ENCODE measurements at places on chromosomes 4 and X. TPM values are rescaled to one million over a fixed set of nuclear protein-coding genes. Genes with fewer than 3 reads are reported as not detected.

GRCh38 chrX:34338046-34338445 is 205.9 kb upstream of the FAM47A start:
- no peak for DNase-seq
- H3K27me3 ChIP-seq = no peaks in the 10 kb centered on the region
- H3K27ac ChIP-seq = no peak overlapping the region
- no peaks in the 10 kb centered on the region for H3K36me3 ChIP-seq

GRCh38 chr4:61152433-61152832 is 47.7 kb upstream of the ADGRL3 start:
- no peak for DNase-seq
- no peak overlapping the region for H3K4me3 ChIP-seq
- H3K27me3 ChIP-seq = no peaks in the 10 kb centered on the region
- no peaks in the 10 kb centered on the region for H3K4me1 ChIP-seq
- H3K36me3 ChIP-seq = no peaks in the 10 kb centered on the region

GRCh38 chr4:82900066-82900410 is 497 bp upstream of the THAP9 start:
- peak overlapping the region; percentile 75 for H3K4me3 ChIP-seq
- peaks cover 5% of the 10 kb centered on the region for H3K4me1 ChIP-seq
- H3K27me3 ChIP-seq = no peaks in the 10 kb centered on the region
- peaks cover 32% of the 10 kb centered on the region for H3K36me3 ChIP-seq

DNA sequence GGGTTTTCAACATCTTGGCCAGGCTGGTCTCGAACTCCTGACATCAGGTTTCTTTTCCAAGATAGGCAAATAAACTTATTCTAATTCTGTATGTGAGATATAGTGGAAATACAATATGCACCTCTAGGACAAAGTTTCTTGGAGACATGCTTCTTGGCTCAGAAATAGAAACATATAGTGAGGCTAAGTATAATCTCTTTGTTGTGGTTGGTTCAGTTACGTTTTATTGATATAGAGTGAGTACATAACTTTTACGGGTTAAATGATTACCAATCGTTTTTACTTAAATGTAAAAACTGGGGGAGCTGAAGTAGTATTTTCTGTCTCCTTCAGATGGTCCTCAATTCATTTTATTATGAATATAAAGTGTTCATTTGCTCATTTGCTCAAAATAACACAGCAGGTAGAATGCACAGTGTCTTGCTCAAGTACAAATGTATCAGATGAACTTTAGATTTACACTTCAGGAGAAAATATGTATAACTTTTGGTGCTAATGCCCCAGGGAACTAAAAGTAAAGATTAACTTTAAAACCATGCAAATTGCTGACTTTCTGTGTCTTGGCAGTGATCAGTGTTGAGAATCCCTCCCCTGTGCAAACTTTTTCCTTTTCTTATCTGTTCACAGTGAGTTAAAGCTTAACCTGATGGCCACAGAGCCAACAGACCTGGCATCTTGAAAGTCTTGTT is 77.6 kb downstream of the AFF1 start:
- no peak for DNase-seq
- no peak overlapping the region for H3K4me3 ChIP-seq
- H3K27ac ChIP-seq = no peak overlapping the region
- no peaks in the 10 kb centered on the region for H3K27me3 ChIP-seq
- peaks cover 30% of the 10 kb centered on the region for H3K4me1 ChIP-seq
- H3K36me3 ChIP-seq = no peaks in the 10 kb centered on the region

DNA sequence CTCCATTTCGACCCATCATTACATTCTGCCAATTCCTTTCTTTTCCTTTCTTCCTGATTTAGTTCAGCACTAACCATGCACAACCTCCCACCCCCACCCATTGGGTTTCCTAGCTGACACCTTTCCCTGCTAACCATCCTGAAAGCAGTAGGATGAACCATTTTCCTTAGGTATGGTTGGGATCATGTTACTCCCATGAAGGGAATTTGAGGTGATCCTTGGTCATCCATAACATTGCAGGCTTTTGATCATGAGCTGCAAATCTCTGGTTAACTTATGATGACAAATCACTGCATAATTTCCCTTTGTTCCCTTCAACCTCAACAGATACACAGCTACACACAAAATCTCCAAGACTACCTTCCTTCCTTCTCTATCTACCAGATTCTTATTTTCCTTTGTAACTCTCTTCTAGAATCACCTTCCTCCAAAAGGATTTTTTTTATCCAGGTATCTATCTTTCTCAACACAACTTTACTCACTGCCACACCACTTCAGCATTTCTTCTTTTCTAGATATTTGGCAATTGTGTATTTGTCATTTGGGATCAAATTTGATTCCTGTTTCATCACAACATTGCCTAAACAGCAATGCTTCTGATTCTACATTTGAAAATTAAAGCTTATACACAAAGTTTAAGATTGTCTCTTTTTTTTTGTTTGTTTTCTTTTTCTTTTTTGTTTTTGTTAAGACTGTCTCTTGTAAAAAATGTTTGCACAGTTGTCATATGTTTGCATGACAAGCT is 145.1 kb downstream of the RBM47 start:
- H3K27me3 ChIP-seq = no peaks in the 10 kb centered on the region
- no peak for DNase-seq
- H3K27ac ChIP-seq = no peak overlapping the region
- H3K4me1 ChIP-seq = no peaks in the 10 kb centered on the region

DNA sequence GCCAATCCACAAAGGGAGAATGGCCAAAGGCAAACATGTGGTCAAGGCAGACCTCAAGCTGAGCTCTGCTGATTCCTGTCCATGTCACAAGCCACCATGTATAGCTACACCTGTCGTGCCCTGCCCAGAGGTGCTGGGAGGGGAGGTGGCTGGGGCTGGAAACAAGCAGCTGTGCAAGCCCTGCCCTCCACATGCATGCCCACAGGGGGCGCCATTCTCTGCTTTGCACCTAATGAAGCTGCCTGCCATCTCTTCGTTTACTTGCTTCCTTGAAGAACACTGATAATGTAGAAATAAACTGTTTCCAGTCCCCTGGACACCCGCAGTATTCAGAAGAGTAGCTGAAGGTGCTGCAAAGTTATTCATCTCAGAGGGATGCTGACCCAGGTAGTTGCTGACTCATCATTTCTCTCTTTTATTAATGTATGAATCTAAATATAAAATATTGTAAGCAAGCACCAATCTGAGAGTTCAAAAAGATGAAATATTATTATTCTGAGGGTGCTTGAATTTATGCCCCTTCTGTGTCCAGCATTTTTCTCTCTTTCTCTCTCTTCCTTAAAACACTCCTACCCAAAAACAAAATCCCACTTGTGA is 278.6 kb downstream of the ADGRA3 start:
- no peaks in the 10 kb centered on the region for H3K27me3 ChIP-seq
- H3K36me3 ChIP-seq = no peaks in the 10 kb centered on the region
- H3K27ac ChIP-seq = no peak overlapping the region
- no peaks in the 10 kb centered on the region for H3K4me1 ChIP-seq
- no peak for DNase-seq

- no peak overlapping the region for H3K4me3 ChIP-seq
- no peaks in the 10 kb centered on the region for H3K36me3 ChIP-seq
- no peaks in the 10 kb centered on the region for H3K4me1 ChIP-seq
- no peaks in the 10 kb centered on the region for H3K27me3 ChIP-seq
- DNase-seq = no peak
These were observed 2.0 kb upstream of the BEX4 start for GRCh38 chrX:103212749-103213457.

DNA sequence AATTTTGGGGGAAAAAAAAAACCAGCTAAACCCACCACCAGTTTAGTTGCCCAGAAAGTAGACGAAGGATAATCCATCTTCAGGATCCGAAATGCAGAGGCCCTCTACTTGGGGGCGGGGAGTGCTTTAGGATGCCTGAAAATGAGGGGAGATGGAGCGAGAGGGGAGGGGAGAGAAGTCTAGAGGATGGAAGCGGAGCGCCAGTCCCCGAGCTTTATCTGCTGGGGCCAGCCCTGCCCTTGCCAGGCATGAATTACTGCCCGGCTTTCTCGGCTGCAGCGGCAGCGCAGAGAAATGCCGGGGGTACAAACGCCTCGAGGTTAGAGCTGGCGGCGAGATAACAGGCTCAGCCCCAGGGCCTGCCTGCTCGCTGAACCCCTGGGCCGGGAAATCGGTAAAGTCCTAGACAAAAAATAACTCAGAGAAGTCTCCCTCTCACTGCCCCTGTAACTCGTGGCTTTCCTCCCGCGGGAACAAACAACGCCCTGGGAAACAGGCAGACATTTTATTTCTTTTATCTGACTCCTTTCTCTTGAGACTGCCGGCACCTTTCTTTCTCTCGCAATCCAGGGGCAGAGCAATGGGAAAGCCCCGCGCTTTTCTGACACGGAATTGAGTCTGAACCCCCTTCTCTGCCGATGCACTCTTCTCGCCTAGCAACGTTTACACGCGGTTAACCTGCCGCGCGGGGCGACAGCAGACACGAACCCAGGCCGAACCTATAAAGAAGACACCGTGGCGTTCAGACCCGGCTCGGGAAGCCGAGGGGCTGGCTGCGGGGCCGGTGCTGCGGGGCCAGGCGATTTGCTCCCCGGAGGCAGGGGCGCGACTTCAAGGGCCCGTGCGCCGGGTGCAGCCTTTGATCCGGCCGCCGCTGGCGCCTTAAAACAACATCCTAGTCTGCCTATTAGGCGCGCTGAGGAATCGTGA is 3.1 kb upstream of the MSX1 start:
- H3K27me3 ChIP-seq = no peaks in the 10 kb centered on the region
- H3K4me1 ChIP-seq = 0 out of 2 replicates have a peak, but pooled peaks cover under 1% of the 10 kb centered on the region
- H3K36me3 ChIP-seq = no peaks in the 10 kb centered on the region
- no peak for DNase-seq

- no peak for DNase-seq
- H3K4me1 ChIP-seq = no peaks in the 10 kb centered on the region
- H3K27ac ChIP-seq = no peak overlapping the region
- H3K36me3 ChIP-seq = no peaks in the 10 kb centered on the region
- no peaks in the 10 kb centered on the region for H3K27me3 ChIP-seq
These were observed 16.4 kb downstream of the PSAPL1 start for GRCh38 chr4:7418131-7418943.

DNA sequence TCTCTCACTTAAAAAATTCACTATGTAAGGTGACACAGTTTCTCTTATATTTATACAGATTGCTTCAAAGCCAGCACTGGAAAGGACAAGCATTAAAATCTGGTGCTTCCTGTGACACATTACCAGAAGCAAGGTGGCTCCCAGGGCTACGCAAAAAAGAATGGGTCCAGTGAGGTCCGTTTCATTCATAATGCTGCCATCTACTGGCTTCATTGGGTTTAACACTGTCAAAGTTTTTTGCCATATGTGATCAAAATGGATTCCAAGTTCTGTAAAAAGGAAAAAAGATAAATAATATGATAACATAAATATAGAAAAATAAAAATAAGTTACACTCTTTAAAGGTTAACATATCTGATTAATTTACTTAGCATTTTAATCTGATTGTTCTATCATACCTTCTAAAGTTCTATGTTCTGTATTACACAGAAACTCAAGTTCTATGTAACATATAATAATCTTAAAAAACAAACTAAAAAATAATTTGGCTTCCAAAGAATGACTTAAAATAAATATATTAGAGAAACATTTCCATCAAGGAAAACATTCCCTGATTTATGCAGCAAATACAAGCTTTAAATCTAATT is 22.1 kb downstream of the YIPF7 start:
- no peak overlapping the region for H3K27ac ChIP-seq
- H3K4me1 ChIP-seq = no peaks in the 10 kb centered on the region
- H3K4me3 ChIP-seq = no peak overlapping the region
- DNase-seq = no peak

GRCh38 chr4:143437937-143438336 is 75.6 kb upstream of the SMARCA5 start:
- DNase-seq = no peak
- no peaks in the 10 kb centered on the region for H3K36me3 ChIP-seq
- no peaks in the 10 kb centered on the region for H3K27me3 ChIP-seq
- H3K4me3 ChIP-seq = no peak overlapping the region
- H3K27ac ChIP-seq = no peak overlapping the region
- no peaks in the 10 kb centered on the region for H3K4me1 ChIP-seq

DNA sequence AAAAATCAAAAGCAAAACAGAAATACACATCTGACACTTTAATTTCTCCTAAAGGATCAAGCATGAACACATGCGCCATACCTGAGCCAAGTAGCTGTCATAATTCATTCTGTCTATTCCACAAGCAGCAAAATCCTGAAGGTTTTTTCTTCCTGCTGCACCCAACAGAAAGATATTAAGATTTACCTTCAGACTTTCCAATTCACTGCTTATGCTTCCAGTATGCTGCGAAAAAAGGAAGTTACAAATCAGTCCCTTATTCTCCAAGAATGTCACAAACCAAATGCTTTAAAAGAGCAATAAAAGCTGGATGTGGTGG is 29.2 kb upstream of the FGFBP2 start:
- no peak for DNase-seq
- H3K36me3 ChIP-seq = no peaks in the 10 kb centered on the region
- H3K27ac ChIP-seq = no peak overlapping the region
- H3K4me1 ChIP-seq = no peaks in the 10 kb centered on the region
- no peaks in the 10 kb centered on the region for H3K27me3 ChIP-seq
- H3K4me3 ChIP-seq = no peak overlapping the region

DNA sequence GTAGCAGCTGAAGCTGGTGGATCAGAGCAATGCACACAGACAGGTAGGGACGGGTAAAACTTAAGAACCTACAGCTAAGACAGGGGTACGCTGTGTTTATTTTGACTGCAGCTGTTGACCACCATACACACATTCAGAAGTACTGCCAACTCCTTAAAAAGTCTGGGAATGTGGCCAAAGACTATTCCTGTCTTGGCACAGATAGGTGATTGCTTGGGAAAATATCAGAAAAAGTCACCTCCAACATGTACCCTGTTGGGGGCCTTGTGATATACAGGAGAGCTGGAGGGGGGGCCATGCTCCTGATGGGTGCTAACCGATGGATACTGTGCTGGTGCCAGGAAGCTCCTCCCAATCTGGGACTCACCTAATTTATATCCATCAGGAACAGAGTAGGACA is 121.2 kb downstream of the VCX2 start:
- H3K27ac ChIP-seq = no peak overlapping the region
- no peak for DNase-seq
- H3K4me1 ChIP-seq = no peaks in the 10 kb centered on the region
- no peak overlapping the region for H3K4me3 ChIP-seq
- no peaks in the 10 kb centered on the region for H3K36me3 ChIP-seq
- no peaks in the 10 kb centered on the region for H3K27me3 ChIP-seq

DNA sequence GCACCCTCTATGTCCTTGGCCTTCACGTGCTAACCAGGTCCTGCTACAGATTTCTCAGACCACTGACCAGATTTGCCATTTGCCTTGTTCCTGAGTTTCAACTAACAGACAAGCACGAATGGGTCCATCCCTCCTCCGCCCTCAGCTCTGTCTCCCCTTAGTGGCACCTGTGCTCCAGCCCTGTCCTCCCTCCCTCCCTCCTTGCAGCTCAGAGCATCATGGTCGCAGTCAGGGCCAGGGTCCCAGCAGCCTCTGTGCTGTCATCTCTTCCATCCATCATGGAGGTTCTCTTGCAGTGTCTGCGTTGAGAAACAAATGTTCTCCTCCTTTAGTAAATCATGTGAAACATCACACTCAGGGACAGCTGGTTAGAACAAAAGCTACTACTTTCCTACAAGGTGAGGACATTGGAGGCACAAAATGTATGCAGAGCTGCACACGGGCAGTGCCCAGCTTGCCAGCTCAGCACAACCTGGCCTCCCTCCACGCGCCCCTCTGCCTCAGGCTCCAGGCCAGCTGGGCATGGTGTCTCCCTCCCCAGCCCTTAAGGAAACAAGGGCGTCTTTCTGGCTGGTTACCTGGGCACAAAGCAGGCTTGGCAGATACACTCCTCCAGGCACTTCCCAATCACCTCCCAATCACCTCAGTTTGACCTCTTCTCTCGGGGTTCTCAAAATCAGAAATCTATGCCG is 79.5 kb upstream of the ATP6AP2 start:
- no peaks in the 10 kb centered on the region for H3K27me3 ChIP-seq
- no peak overlapping the region for H3K27ac ChIP-seq

TRAPPC2 gene
- total RNA-seq = 14.3 TPM

ARHGAP6 gene
- 1.2 TPM for total RNA-seq

KLKB1 gene
- not detected for total RNA-seq

TKTL1 gene
- total RNA-seq = not detected

COX18 gene
- 25.3 TPM for total RNA-seq

TRAM1L1 gene
- 5.3 TPM for total RNA-seq

GPR78 gene
- total RNA-seq = 4.6 TPM
